ENCODE measurements at places on chromosomes 2 and 18. TPM values are rescaled to one million over a fixed set of nuclear protein-coding genes. Genes with fewer than 3 reads are reported as not detected.

DNA sequence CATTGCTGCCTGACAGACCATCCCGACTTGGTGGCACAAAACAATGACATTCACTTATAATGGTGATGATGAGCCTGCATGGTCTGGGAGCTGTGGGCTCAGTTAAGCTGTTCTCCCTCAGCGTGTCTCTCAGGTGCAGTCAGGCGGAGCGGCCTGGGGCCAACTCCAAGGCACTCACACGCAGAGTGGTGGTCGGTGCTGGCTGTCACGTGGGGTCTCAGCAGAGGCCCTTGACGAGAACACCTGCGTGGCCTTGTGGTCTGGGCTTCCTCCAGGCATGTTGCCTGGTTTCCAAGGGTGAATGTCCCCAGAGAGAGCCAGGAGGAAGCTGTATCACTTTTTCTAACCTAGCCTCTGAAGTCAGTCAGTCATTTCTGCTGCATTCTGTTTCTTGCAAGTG, 29.8 kb downstream of the ARMC9 start:
- DNase-seq = no peak

GRCh38 chr2:101328474-101329007, 20.0 kb upstream of the RNF149 start:
- peak; percentile 61 for DNase-seq

Gene CROCC2
- 0.12 TPM for total RNA-seq

Gene SNTG2
- not detected for total RNA-seq

Gene TSPYL6
- not detected for total RNA-seq

GRCh38 chr18:73861771-73862170, 285.9 kb downstream of the FBXO15 start:
- DNase-seq = peak; percentile 29

DNA sequence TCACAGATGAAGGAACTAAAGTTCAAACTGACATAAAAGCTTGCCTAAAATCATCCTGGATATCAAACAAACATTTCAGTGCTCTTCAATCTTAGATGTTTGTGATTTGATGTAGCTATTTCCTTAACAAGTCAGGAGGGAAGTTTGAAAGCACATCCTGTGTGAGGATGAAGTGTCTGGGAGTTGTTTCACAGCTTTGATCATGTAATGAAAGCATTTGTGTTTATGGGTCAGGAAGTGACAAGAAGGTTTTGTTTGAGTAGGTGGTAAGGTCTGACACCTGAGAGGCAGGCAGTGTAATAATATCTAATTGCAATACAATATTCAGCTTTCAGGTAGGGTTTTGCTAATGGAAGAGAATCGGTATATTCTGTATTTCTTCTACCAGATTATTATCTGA, 26.0 kb upstream of the CSRNP3 start:
- no peak for DNase-seq

DNA sequence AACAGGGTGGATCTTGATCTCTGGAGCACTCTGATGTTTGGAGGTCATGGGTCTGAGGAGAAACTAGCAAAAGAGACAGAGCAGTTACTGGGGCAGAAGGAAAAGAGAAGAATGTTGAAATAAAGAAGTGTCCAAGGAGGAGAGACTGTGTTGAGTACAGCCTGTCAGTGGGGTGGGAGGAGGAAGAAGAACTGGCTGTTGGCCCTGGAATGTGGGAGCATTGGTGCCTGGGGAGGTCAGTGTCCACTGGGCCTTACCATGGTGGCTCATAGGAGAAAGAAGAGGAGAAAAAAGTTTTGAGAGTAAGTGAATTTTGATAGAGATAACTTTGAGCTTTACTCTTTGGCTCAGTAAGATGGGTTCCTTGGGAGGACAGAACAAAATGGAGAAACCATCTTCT, 499.0 kb downstream of the TXNL1 start:
- DNase-seq = no peak

Gene SETBP1
- 5.5 TPM for total RNA-seq

Gene KCNG2
- total RNA-seq = not detected

DNA sequence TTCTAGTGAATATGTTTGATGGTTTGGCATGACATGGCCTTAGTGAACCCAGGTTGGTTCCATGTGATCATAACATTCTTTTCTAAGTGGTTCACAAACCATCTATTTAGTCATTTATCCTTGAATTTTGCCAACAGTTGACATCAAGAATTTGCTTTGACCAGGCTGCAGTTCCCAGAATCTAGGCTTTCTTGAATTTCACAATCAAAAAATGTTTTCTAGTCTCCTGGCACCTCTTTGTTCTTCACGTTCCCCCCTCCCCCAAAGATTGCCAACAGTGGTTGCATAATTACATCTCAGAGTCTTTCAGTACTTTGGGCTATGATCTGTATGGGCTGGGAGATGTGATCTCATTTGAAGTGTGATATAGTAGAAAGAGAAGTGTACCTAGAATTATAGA, 124.0 kb downstream of the GATA6 start:
- no peak for DNase-seq

DNA sequence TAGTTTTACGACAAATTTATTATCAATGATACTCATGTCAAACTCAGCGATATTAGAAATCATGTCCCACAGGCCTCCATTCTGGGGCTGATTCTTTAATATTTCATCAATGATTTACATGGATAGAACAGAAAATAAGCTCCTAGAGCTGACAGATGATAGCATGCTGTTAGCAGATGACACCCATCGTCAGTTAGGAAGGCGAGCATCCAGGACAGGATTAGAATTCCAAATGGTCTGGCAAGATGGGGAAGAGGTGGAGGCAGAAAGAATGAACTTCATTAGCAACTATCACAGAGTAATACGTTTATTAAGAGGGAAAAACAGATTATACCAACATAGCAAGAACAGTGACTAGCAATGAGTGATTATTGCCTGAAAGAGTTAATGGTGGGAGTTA, 46.2 kb upstream of the ACVR1 start:
- DNase-seq = no peak

Gene C18orf63
- total RNA-seq = not detected

- DNase-seq = no peak
Observed at GRCh38 chr2:233312874-233313273, 5.3 kb downstream of the SAG start.

DNA sequence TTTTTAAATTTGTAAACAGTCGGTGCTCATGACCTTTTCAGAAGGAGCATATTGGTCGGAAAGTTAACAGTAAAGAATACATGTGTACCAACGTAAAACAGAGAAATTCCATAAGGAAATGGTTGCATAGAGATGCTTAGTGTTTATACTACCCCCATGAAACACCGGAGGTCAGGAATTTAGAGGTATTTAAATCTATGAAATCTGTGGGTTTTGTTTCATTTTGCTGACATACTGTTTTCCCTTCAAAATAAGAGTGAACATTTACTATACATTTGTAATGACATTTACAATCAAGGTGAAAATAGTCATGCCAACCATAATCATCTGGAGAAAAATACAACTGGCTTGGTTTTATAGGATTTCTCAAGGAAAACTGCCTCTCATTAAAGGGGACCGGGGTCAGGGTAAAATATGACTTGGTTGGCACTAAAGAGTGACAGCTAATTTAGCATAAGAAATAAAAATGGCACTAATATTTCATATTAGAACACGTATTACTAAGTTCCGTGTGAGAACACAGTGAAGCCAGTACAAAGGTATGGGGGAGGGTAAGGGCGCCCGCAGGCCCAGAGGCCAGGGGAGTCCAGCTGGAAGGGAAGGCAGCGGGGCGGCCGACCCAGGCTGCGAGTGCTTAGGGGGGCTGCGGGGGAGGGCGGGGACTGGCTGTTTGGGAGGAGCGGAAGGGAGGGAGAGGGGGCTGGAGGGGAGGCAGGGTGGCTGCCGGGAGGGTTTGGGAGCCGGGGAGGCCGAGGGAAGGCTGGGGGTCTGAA, 1.1 kb upstream of the RNU4ATAC start:
- DNase-seq = peak; percentile 72

DNA sequence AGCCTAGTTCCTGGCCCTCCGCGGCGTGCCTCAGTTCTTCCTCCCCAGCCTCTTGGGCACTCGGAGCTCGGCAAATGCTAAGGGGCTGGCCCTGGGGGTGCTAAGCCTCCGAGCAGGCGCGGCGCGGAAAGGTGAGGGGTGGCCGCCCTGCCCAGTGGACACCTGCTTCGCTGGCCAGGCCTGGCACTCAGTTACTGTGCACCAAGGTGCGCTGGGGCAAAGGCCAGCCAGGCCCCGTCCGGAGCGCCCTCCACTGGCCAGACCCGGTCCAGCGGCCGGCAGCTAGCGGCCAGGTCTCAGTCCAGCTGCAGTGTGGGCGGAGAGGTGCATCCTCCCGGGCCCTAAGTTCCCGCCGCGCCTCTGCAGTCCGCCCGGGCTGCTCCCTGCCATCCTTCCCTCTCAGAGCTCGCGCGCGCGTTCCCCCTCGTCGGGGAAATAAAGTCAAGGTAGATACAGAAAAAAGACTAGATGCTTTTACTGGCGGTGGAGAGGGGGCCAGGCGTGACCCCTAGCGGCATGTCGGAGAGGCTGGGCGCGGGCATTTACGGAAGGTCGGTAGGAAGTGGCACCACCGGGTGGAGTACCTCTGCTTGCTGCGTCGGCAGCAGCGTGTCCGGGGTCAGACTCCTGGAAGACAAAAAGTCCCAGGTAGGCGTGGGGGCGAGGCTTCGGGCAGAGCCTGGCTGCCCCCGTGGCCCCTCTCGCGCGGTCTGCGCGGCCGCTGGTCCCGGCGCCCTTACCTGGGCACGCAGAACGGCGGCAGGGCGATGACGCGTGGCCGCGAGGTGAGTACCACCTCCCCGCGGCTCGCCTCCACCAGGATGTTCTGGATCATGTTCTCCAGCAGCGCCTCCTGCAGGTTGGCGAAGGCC, 9.4 kb upstream of the CRYBA2 start:
- no peak for DNase-seq

DNA sequence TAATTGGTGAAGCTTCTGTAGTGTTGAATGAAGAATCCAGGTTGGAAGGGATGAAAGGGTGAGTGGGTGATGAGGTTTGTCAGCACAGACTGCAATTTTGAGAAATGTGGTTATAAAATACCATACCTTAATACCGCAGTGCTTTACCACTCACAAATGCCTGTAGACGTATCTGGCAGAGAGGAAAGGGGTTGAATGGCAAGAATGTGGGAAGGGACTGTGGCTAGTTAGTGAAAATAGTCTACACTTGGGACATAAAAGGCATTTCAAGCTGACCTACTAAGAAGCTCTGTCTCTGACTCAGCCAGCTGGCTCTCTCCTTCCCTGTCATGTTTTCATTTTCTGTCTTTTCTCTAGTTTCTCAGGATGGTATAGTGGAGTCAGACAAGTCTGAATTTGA, 25.1 kb downstream of the CDK15 start:
- peak; percentile 75 for DNase-seq

- no peak for DNase-seq
Observed at GRCh38 chr18:62827397-62827796, 112.1 kb downstream of the PHLPP1 start.

GRCh38 chr2:42725657-42726056, 38.3 kb downstream of the OXER1 start:
- DNase-seq = peak; percentile 3

- no peak for DNase-seq
Observed at GRCh38 chr2:24497685-24498084, 6.6 kb downstream of the NCOA1 start.

Gene ANKAR
- 5.6 TPM for total RNA-seq

- DNase-seq = no peak
Observed at GRCh38 chr18:76750269-76750668, 72.1 kb upstream of the ZNF236 start.

Gene CENPA
- 67.8 TPM for total RNA-seq

- no peak for DNase-seq
Observed at GRCh38 chr2:239309398-239310245, 91.2 kb downstream of the HDAC4 start.

Data from RPMI7951 (cell line).